Globus pallidus (tissue), 1 donor: ENCODE measurements at places on chromosomes 6 and 20.

- no peak for DNase-seq
These were observed 423.2 kb downstream of the RFPL4B start for GRCh38 chr6:112770308-112770707.

DNA sequence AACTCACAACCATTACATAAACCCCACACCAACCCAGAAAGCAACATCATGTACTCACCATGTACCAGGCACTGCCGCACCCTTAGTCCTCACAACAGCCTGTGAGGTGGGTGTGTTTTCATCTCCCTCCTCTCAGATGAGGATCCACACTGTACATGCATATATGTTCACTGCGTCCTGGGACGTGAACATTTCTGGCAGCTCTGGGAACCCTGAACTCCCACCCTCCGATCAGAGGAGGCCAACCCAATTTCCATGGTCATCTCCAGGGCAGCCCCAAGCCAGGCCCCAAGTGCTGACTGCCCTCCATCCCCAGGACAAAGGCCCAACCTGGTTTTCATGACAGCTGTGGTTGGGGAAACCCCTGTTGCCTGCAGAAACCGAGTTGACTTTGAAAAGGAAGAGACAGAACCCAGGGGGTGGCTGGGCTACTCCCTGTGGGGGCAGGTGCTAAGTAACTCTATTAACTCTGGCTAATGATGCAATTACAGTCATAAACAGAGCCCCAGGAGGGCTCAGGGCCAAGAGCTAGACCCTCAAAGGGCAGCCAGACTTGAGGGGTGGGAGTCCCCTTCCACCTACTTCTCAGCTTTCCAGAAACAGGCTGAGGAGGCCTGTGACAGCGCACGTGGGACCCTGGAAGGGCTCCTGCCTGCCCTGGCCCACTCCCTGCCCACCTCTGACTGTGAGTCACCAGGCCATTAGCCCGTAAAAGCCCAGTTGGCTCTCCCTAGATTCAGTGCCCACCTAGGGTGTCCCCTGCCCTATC lies 2.6 kb downstream of the TFEB start:
- DNase-seq, result peak; percentile 53

- no peak for DNase-seq
These were observed 20.1 kb downstream of the JAG1 start for GRCh38 chr20:10653599-10654249.

- DNase-seq, result peak; percentile 16
These were observed 39.0 kb downstream of the MAN1A1 start for GRCh38 chr6:119310486-119311036.

DNA sequence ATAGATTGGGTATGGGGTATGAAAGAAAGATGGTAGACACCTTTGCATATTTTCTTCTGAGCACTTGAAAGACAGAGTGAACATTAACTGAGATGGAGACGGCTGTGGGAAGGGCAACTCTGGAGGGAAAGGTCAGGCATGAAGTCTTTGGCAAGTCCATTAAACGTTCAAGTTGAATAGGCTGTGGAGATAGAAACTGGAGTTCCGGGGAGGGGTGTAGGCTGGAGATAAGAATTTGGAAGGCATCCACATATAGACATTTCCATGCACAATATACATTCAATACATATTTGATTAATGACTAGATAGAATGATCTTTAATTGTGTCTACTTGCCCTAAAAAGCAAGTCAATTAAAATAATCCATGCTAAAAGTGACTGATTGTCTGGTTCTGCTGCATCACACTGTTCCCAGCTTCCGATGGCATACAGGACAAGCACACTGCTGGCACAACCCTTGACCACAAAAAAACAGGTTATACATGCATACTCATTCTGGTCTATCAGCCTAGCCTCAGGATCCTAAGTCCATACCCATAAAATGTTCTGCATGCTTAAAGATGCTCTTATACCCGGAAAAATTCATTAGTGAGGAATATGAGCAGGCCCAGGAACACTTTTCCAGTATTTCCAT lies 1.9 kb upstream of the MYLK4 start:
- DNase-seq, result no peak

DNA sequence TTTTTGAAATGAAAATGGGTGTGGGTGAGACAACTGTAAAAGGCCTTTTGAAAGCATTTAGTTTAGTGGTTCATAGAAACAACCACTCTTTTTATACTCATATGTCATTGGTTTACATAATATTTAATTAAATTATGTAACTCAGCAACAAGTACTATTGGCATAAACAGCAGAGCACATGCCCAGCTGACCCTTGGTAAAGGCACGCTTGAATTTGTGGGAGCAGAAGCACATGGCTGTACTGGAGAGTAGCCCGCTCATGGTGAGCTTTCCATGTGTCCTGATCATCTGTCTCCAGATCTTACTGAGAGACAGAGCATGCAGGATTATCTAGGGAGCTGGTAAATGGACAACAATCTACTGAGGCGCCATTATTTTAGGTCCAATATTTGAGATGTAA lies 17.1 kb upstream of the KLHL31 start:
- DNase-seq, result no peak

DNA sequence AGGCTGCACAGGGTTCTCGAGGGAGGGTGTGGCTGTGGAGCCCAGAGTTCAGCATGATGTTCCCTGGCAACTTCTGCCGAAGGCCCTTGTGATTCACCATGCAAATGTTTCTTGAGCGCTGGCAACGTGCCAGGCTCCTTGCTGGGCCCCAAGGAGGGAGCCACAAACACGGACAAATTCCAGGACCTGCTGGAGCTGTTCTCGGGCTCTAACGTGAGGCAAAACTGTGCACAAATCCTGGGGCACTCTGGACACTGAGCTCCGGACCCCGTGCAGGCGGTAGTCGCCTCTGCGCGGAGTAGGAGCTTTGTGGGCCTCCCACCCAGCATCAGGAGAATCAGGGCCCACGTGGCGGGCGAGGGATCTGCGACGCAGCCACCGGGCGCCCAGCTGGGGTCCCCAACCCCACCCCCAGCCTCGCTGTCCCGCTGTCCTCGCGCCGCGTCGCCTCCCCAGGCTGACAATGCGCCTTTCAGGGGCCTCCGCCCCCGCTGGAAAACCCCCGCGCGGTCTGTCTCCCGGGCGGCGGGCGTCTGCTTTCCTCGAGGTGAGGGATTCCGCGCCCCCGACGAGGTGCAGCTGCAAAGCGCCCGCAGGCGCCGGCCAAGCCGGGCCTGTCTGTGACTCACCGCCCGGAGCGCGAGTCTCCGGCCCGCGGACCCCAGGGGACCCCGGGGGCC lies 31.7 kb upstream of the SCUBE3 start:
- no peak for DNase-seq

- no peak for DNase-seq
These were observed 212.9 kb downstream of the TFAP2C start for GRCh38 chr20:56842056-56842455.

GRCh38 chr6:37777272-37777834 lies 42.2 kb upstream of the ZFAND3 start:
- no peak for DNase-seq

DNA sequence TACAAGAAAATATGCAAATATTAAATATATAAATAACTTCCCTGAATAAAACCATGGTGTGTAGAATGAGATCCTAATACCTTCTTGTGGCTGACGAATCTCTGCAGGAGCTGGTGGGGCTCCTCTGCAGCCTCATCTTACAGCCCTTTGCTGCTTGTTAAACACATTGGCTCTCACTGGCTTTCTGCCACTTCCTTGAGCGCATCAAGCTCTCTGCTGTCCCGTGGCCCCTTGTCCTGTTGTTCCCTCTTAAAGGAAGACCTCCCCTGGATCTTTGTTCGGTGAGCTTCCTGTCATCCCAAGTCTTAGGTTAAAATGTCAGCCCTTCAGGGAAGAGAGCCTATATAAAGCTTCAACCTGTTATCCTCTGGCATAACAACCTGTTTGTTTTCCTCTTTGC lies 519.6 kb downstream of the DOK5 start:
- no peak for DNase-seq

- DNase-seq, result no peak
These were observed 488.5 kb upstream of the BTBD3 start for GRCh38 chr20:11429168-11429567.

- no peak for DNase-seq
These were observed 11.4 kb downstream of the NPBWR2 start for GRCh38 chr20:64095927-64096326.

GRCh38 chr6:46948699-46949098 lies 27.0 kb upstream of the ADGRF5 start:
- DNase-seq, result no peak

GRCh38 chr6:16157492-16157891 lies 28.6 kb downstream of the MYLIP start:
- no peak for DNase-seq

GRCh38 chr6:12291839-12292604 lies 1.9 kb downstream of the EDN1 start:
- DNase-seq, result no peak

DNA sequence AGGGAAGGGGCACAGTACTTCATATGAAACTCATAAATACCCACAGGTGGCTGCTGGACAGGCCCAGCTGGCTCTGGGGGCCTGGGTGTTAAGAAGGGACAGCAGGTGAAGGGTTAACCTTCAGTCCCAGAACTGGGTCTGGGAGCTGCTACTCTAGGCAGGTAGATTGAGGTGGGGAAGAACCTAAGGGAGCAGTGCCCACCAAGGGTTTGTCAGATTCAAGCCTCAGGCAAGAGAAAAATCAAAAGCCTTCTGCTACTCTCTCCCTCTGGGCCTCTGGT lies 5.6 kb downstream of the RPL10A start:
- no peak for DNase-seq

GRCh38 chr6:87558446-87558845 lies 31.3 kb downstream of the RARS2 start:
- DNase-seq, result no peak

DNA sequence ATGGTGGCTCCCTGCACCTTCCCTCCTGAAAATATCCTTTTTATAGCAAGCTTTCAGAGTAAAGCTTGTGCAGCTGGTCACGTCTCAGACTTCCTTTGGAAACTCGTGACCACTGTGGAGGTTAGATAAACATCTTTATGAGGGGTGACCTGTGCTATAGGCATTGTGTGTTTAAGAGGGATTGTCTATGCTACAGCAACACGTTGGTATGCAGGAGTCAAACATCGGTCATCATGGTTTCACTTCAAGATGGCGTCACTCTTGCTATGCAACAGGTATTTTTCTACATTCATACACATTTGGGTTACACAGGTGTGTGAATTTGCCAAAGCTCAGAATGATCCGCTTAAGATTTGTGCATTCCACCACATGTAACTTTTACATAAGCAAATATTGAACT lies 14.6 kb upstream of the BLCAP start:
- DNase-seq, result no peak

DNA sequence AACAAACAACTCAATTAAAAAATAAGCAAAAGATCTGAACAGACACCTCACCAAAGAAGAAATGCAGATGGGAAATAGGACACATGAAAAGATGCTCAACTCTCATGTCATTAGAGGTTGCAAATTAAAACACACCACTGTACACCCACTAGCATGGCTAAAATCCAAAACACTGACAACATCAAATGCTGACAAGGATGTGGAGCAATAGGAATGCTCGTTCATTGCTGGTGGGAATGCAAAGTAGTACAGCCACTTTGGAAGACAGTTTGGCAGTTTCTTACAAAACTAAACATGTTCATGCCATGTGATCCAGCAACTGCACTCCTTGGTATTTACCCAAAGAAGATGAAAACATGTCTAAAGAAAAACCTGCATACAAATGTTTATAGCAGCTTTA lies 47.2 kb downstream of the CDK19 start:
- DNase-seq, result no peak

DNA sequence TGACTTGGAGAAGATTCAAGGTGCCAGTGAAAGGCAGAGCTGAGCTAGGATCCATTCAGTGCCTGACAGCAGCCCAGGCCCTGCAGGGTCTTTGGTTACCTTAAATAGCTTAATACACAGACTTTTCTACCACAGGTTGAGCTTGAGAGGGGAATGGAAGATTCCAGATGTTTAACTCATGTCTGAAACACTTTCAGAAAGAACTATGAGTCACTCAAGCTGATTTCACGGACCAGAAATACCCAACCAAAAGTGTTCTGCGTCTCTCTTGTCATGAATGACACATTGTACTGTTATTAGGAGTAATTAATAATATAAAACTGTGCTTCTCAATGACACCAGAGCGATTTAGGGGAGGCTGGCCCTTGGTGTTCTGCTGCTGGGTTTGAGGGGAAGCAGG lies 6.4 kb upstream of the PMEPA1 start:
- DNase-seq, result no peak

GRCh38 chr6:136532030-136532429 lies 18.2 kb downstream of the MAP7 start:
- DNase-seq, result peak; percentile 80

DNA sequence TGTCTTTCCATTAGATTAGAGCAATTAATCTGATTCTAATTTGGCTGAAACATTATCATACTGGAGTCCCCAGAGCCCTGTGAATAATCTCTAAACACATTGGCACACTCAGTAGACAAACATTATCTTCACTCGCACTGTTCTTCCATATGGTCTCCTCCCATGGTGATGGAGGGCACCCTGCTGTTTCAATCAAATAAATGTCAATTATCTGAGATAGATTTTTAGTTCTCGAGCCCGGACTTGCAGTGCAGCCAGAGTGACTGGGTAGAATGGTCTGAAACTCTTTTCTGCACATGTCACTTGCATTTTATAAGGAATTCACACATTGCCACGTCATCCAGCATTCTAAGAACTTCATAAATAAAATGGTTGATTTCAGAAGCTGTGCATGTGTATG lies 90.6 kb upstream of the MAP3K7 start:
- DNase-seq, result no peak

- DNase-seq, result no peak
These were observed 83.7 kb downstream of the MKKS start for GRCh38 chr20:10350188-10350842.

DNA sequence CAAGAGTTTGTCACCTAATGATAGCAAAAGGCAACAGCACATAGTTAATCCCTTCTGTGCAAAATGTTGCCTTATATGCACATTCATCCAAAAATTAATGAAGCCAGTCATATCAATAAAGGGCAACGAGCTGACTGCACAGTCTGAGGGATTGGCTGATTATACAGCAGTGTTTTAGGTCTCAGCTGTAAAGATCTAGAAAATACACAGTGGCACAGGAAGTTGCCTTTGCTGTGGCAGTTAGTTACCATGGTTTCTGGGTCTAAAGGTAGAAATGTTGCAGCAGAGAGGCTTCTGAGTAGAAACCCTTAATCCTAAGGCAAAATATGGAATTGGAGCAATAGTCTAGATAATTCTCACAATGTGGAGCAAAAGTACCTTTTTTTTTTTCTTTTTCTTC lies 89.7 kb downstream of the SMPDL3A start:
- no peak for DNase-seq

- DNase-seq, result no peak
These were observed 54.0 kb downstream of the NPEPL1 start for GRCh38 chr20:58746620-58747019.
